ENCODE measurements at places on chromosomes 2 and 18. TPM values are rescaled to one million over a fixed set of nuclear protein-coding genes. Genes with fewer than 3 reads are reported as not detected.

GRCh38 chr18:11268741-11269233, 119.4 kb upstream of the PIEZO2 start:
- no peak for DNase-seq

GRCh38 chr2:64667535-64667934, 13.8 kb upstream of the SERTAD2 start:
- no peak for DNase-seq

DNA sequence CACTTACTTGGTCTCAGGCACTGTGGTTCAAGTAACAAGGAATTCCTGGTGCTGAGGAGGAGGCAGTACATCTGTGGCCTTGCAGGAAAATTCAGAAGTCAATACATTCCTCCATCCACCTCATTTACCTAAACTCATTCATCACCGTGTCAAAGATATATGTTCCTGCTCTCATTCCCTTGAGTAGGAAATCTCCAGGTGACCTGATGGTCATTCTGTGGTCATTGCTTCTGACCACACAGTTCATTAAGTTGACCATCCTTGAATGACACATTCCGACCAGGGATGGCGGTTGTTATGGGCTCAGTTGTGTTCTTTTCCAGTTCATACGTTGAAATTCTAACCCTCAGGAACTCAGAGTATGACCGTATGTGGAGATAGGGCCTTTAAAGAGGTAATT, 2.1 kb upstream of the STK17B start:
- no peak for DNase-seq

DNA sequence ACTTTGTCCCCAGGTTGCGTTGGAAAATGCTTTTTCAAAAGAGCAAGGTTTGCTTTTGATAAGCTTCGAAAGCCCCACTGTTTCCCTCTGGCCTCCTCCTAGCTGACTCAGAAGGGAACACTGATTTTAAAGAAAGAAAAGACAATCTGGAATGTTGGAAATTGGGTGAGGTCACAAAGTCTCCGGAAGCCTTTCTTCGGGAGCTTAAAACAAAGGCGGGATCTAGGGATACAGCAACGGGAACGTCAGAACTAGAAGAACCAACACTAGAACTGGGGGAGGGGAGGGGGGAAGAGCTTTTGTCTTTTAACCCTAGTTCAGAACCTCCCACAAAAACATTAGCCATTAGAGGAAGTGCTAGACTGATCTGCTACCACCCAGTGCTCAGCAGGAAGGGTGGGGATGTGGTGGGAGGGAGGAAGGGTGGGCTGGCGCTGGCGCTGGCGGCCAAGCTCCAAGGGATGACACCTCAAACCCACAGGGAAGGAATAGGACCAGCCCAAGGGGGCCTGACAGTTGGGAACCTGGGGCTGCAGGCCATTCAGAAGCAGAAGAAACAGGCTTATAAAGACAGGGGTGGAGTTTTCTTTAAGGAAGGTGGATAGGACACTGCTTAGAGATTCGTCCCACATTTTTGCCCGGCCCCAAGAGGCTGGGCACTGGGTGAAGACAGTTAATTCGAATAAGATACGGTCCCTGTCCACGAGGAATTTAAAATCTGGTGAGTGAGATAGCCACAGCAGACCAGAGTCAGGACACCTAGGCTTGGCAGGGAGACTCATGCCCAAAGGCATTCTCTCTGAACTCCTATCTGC, 1.7 kb downstream of the TMSB10 start:
- DNase-seq, result peak; percentile 58

- DNase-seq, result peak; percentile 83
Measured at GRCh38 chr18:712401-713134, at the start of gene ENOSF1. Gene ENOSF1 (minus strand): TSS chr18:712630. CDS start chr18:712587, 43 bp downstream.

GRCh38 chr2:134460583-134460998, 206.7 kb downstream of the MGAT5 start:
- DNase-seq, result no peak

DNA sequence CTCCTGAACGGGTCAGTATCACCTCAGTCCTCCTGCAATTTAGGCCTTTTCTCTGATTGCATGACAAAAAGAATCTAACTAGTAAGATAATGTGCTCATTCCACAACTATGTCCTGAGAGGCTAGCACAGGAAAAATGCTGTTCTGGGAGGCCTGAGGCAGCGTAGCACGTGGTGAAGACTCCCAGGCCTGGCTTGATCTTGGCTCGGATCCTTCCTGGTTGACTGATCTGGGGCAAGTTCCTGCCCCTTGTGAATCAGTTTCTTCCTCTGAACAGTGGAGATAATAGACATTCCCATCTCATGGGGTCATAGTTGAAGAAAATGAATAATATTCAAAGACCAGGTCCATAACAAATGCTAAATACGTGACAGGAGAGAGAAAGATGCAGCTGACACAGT, 12.3 kb downstream of the FBLN7 start:
- DNase-seq, result no peak

DNA sequence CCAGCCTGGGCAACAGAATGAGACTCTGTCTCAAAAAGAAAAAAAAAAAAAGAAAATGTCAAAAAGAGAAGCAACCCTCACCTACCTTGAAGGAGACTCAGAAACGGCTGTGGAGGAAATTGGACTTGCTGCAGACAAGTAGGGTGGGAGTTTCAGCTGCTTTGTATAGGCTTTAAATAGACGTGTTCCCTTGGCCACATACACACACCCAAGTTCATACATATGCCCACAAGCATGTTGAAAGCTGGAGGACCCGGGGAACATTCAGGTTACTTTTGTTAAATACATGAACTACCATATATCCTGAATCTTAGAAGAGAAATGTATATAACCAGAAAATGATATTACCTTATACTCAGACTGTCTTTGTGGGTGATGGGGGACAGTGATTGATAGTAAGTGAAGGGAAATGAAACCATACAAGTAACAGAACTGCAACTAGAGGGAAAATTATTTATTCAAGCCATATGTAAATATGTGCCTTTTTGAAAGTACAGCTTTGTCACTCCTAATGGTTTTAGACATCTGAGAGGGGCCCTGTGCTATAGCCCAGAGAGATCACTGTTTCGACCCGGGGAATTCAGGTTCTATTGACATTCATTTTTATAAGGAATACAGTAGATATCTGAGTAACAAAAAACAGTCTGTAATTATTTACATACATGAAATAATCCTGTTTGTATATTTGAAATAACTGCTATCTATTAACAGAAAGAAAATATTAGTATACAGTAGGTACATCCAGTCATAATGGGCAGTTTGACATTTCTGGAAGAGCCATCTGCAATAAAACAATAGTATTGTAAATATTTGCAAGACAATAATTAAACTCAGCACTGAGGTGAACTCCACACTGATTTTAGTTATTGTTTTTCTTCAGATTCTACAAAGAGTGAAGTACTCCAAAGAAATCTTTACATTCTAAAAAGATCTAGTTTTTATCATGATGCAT, 48.0 kb upstream of the TGIF1 start:
- no peak for DNase-seq

DNA sequence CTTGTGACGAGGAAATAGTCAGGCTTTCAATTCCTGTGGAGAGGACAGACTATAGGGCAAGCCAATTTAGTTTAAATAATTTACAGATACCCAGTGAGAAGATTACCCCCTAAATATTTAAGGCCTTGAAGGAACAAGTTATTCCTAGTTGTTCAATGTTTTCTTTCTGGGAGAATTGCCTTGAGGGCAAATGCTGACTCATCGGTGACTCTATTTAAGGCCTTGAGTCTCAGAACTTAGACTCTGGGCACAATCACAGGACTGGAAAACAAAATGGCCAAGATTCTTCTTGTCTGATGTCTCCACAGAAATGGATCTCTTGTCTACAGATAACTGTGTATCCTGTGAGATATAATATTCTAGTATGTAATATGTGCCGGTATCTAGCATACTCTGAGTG, 467.1 kb downstream of the SUCLG1 start:
- no peak for DNase-seq

DNA sequence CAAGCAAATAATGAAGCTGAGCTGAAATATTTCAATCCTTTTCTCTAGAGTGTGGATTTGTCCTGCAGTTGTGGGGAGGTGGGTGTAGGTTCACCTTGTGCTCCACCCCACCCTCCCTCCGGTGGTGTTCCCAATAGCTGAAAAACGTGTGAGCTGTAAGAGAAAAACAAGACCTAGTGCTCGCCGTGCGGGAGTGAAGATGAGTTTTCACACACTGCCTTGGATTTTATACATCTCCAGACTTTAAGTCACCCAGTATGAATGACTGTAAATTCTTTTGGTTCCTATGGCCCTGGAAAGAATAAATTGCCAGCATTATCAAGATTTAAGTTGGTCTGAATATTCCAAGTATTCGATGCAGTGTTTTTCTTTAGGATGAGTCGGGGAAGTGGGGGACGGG, 1.9 kb upstream of the SOX11 start:
- DNase-seq, result no peak

DNA sequence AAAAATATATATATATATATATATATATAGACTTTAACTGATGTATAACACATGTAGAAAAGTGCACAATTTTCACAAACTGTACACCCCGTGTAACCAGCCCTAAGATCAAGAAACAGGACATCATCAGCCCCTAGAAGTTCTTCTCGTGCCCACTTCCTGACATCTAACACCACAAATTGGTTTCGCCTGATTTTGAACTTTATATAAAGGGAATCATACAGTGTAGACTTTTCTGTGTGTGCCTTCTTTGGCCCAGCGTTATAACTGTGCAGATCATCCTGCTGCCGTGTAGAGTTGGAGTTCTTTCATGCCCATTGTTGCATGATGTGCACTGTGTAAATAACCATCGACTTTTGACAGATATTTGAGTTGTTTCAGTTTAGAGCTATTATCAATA, 41.0 kb downstream of the SMAD7 start:
- DNase-seq, result no peak

GRCh38 chr18:63192885-63193349, 126.7 kb downstream of the BCL2 start:
- no peak for DNase-seq

- no peak for DNase-seq
Measured at GRCh38 chr2:220708366-220708765, 863.7 kb downstream of the EPHA4 start.

DNA sequence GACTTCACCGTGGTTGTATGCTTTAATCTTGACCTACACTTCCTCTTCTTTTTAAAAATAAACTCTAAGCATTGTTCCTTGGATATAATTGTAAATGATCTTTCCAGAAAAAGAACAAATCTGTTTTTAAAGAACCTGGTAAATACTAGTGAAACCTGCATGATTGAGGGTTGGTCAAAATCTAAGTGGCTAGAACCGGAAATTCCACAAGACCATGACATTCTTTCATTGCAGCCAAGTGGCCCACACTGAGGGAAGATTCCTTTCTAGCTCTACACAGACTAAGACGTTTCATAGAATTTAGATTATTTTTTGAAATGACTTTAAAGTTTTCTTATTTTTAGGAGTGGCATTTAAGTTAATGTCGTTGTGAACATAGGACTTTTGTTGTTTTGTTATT, 356.7 kb downstream of the NYAP2 start:
- no peak for DNase-seq

DNA sequence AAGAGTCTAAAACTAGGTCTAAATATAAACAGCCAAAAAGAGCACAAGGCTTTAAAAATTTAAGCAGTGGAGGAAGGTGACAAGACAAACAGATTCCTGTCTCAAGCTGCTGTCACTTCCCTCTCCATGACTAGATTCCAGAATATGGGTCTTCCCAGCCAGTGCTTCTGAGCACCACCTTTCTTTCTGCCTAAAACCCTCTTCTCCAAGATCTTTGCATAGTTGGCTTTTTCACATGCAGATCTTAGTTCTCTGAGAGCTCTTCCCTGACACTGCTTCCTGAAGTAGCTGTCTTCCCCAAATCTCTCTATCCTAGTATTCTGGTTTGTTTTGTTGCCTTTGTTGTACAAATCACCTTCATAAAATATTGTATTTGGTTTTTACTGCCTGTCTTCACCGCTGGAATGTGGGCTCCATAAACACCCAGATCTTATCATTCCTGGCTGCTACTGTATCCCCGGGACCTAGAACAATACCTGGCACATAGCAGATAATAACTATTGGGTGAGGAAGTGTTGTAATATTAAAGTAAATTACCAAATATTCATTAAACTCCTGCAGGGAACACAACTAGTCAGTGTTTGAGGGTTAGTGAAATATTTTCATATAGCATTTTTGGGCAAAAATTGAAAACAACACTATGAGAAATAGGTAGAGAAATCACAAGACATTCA, 150.2 kb downstream of the CCDC85A start:
- no peak for DNase-seq

- no peak for DNase-seq
Measured at GRCh38 chr2:161676902-161677496, 52.8 kb downstream of the SLC4A10 start.

DNA sequence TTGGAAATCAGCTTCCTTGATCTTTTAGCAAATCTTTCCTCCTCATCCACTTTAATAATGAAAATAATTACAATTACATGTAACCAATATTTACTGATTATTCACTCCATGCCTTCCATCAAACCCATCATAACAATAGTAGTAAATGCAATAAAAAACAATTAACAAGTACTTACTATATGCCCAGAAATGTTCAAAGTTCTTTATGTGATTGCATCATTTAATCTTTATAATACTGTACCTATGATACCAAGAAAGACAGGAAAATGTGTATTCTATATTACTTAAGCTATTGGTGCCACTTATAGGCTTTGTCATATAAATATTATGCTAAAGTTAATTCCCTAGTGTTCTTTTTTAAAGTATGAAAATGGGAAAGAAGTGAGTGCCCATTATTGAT, 210.2 kb upstream of the PKDCC start:
- DNase-seq, result no peak

GRCh38 chr2:158101384-158101926, at the start of gene UPP2:
Gene UPP2 (plus strand): TSS chr2:158101876. CDS start chr2:158102064, 188 bp downstream.
- DNase-seq, result no peak

DNA sequence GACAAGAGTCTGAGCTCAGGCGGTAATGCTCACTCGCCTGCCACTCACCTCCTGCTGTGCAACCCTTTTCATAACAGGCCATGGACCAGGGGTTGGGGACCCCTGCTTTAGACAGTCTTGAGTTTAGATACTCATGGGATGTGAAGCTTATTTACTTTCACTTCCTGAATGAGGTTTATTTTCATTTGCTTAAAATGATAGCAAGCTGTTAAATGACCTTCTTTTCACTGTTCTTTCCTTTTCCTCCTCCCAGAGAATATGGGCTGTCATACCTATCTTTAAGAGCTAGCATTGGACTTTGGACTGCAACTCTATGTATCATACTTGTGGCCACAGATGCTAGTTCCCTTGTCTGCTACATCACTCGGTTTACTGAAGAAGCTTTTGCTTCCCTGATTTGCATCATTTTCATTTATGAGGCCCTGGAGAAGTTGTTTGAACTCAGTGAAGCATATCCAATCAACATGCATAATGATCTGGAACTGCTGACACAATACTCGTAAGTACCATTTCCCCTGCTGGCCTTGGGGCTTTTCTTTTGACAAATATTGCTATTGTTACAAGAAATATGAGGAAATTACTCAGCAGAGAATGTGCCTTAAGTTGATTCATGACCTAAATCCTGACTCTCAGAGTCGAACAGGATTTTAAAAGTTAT, 168.5 kb downstream of the DPP4 start:
- DNase-seq, result no peak

GRCh38 chr2:138712212-138712979, 67.8 kb downstream of the NXPH2 start:
- DNase-seq, result no peak

Gene CXCR1
- not detected for total RNA-seq

Gene NHEJ1
- 17.0 TPM for total RNA-seq

Gene ASB18
- not detected for total RNA-seq

Gene ABCG5
- not detected for total RNA-seq

Gene SLC4A5
- total RNA-seq, result 12.7 TPM

Gene CROCC2
- total RNA-seq, result not detected

Gene DSG4
- total RNA-seq, result not detected

Gene ALPI
- not detected for total RNA-seq

Data from naive thymus-derived CD8-positive, alpha-beta T cell (primary cell).